ENCODE measurements at places on chromosomes 7 and 10. TPM values are rescaled to one million over a fixed set of nuclear protein-coding genes. Genes with fewer than 3 reads are reported as not detected.

GRCh38 chr7:47337531-47337930 is 244.4 kb downstream of the TNS3 start:
- DNase-seq: peak; percentile 54

- DNase-seq: no peak
These were observed 39.4 kb downstream of the AOC1 start for GRCh38 chr7:150891740-150892139.

Gene ITPRID1
- total RNA-seq: not detected

Gene CRYGN
- total RNA-seq: not detected
